ENCODE measurements at places on chromosomes 12 and 14.

DNA sequence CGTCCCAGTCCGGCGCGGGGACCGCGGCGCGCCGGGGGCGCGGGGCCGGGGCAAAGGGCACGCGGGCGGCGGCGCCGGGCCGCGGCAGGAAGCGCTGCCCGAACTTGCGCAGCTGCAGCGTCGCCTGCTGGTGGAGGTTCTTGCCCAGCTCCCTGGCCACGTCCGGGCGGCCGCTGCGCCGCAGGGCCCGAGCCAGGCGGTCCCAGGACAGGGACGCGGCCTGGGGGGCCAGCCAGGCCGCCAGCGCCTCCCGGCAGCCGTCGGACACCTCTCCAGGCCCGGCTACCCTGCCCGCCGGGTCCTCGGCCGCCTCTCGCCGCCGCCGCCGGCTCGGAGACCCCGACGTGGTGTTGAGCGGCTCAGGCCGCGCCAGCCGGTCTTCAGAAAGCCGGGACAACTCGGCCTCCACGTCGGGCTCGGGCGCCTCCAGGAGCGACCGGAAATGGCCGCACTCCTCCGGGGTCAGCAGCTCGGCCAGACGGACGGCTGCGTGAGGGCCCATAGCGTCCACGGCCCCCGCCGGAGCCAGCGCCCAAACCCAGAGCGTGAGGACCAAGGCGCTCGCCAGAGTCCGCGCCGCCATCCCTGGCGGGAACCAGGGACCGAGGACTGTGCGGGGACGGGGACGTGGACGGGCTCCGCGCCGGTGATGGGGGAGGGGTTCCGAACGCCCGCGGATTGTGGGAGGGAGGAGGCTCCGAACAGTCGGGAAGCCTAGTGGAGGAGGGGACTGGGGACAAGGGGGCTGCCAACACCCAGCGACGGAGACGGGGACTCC, 34.0 kb downstream of the FIGNL2 start:
- DNase-seq: peak; percentile 43

DNA sequence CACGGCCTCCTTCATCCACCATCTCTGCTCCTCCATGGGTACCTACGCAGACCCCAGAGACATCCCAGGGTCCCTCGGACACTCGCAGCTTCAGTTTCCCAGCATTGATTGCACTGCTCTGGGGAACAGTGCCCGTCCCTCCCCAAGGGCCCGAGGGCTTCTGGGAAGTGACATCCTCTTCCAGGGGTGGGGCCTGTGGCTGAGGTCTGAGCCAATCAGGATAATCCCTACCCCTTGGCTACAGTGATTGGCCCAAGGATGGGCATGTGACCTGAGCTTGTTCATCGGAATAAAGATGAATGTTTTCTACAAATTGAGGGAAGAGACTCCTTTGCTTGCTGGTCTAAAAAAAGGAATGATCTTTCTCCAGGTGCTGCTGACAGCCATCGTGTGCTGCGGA, 37.3 kb upstream of the MYL2 start:
- DNase-seq: no peak

GRCh38 chr12:71236133-71236660, 78.4 kb upstream of the TSPAN8 start:
- no peak for DNase-seq

- DNase-seq: no peak
Observed at GRCh38 chr12:27333403-27334009, 870 bp downstream of the BMAL2 start.

Measured in activated gamma-delta T cell (primary cell).